A549 treated with Hydrocortisone at 1 μM for 4 hours (cell line): ENCODE measurements at places on chromosomes 1 and 21. TPM values are rescaled to one million over a fixed set of nuclear protein-coding genes. Genes with fewer than 3 reads are reported as not detected.

The LIPI gene
- total RNA-seq = not detected in 5 replicates

The CASQ2 gene
- not detected in 5 replicates for total RNA-seq

The FMO5 gene
- 0.35 to 0.64 TPM (median 0.39 TPM) in 5 replicates for total RNA-seq

The NUAK2 gene
- 25.4 to 29.7 TPM (median 28.4 TPM) in 5 replicates for total RNA-seq

The OR2AK2 gene
- not detected in 5 replicates for total RNA-seq

The RCAN1 gene
- 13.4 to 14.8 TPM (median 14.6 TPM) in 5 replicates for total RNA-seq

The YBX1 gene
- 709 to 776 TPM (median 732 TPM) in 5 replicates for total RNA-seq

The S100A1 gene
- 0.61 to 1.1 TPM (median 0.83 TPM) in 5 replicates for total RNA-seq

The LMOD1 gene
- total RNA-seq = not detected in 5 replicates

The FAM72B gene
- 5.3 to 7.3 TPM (median 6.6 TPM) in 5 replicates for total RNA-seq

The KMO gene
- 0.37 to 1.2 TPM (median 0.53 TPM) in 5 replicates for total RNA-seq

The LPAR3 gene
- total RNA-seq = 0.26 to 0.37 TPM (median 0.33 TPM) in 5 replicates

The ILDR2 gene
- 0.01 to 0.06 TPM (median 0.02 TPM) in 4 of 5 replicates, not detected in the other for total RNA-seq

The LEMD1 gene
- total RNA-seq = not detected in 5 replicates

The CELA2A gene
- not detected in 5 replicates for total RNA-seq

The ZYG11B gene
- total RNA-seq = 4.0 to 7.3 TPM (median 6.1 TPM) in 5 replicates

The CYP2J2 gene
- 0.10 to 0.16 TPM (median 0.10 TPM) in 3 of 5 replicates, not detected in the others for total RNA-seq

The CHIA gene
- total RNA-seq = not detected in 5 replicates

The B3GALT5 gene
- 0.13 to 0.20 TPM (median 0.13 TPM) in 5 replicates for total RNA-seq

The PROK1 gene
- total RNA-seq = not detected in 5 replicates

The AMY2B gene
- 0.45 to 0.68 TPM (median 0.49 TPM) in 5 replicates for total RNA-seq

The SHISAL2A gene
- 0.33 to 0.86 TPM (median 0.47 TPM) in 5 replicates for total RNA-seq

The CR1L gene
- not detected in 5 replicates for total RNA-seq

The CYP4B1 gene
- 0.09 to 0.10 TPM (median 0.10 TPM) in 3 of 5 replicates, not detected in the others for total RNA-seq

The OR2L13 gene
- not detected in 5 replicates for total RNA-seq

The LORICRIN gene
- not detected in 5 replicates for total RNA-seq

The MIB2 gene
- total RNA-seq = 10.6 to 18.3 TPM (median 16.8 TPM) in 5 replicates

The TRABD2B gene
- 2.6 to 4.7 TPM (median 3.3 TPM) in 5 replicates for total RNA-seq

The TPTE gene
- not detected in 5 replicates for total RNA-seq

The SDC3 gene
- 8.0 to 12.2 TPM (median 9.9 TPM) in 5 replicates for total RNA-seq

The RGS21 gene
- not detected in 5 replicates for total RNA-seq

The NR1I3 gene
- total RNA-seq = not detected in 5 replicates

The RNU1-3 gene
- total RNA-seq = 6.1 to 30.4 TPM (median 9.0 TPM) in 3 of 5 replicates, not detected in the others

The DNAJB4 gene
- 30.8 to 60.6 TPM (median 45.8 TPM) in 5 replicates for total RNA-seq

The CFHR5 gene
- not detected in 5 replicates for total RNA-seq

The RGS13 gene
- total RNA-seq = not detected in 5 replicates

The FNDC5 gene
- total RNA-seq = 0.25 to 0.98 TPM (median 0.42 TPM) in 5 replicates

The ANGPTL3 gene
- total RNA-seq = not detected in 5 replicates

The TEX38 gene
- total RNA-seq = 0.16 TPM in 1 of 5 replicates, not detected in the others

The CYP4Z1 gene
- not detected in 5 replicates for total RNA-seq

The PERM1 gene
- 0.10 to 0.18 TPM (median 0.14 TPM) in 5 replicates for total RNA-seq

The CRYBG2 gene
- total RNA-seq = 1.2 to 2.2 TPM (median 1.5 TPM) in 5 replicates

The ACTN2 gene
- total RNA-seq = 0.01 to 0.15 TPM (median 0.06 TPM) in 4 of 5 replicates, not detected in the other

The BTBD19 gene
- total RNA-seq = 1.9 to 3.2 TPM (median 2.3 TPM) in 5 replicates

The RALGPS2 gene
- 16.1 to 25.0 TPM (median 20.4 TPM) in 5 replicates for total RNA-seq

The WNT2B gene
- 0.13 to 0.29 TPM (median 0.23 TPM) in 5 replicates for total RNA-seq

The RIPK4 gene
- 15.3 to 21.2 TPM (median 20.5 TPM) in 5 replicates for total RNA-seq

The WNT3A gene
- total RNA-seq = 0.02 to 0.05 TPM (median 0.03 TPM) in 3 of 5 replicates, not detected in the others
